ENCODE measurements at places on chromosomes 11 and 22.

DNA sequence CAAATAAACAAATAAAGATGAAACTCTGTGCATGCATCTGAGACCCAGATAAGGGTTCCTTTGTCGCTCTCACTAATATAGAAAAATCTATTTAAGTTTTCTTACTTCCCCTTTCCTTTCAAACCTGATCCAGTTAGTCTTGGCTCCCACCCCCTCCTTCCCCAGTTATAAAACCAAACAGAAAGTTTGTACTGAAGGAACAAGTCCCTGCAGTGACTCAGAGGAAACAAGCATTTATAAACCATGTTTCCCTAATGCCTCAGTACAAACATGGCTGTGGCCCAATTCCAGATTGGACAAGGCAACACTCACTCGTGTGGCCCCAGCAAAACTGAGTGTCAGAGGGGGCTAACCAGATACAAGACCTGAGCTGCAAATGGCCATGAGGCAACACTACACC lies 65.5 kb upstream of the ARHGAP20 start:
- DNase-seq: no peak

DNA sequence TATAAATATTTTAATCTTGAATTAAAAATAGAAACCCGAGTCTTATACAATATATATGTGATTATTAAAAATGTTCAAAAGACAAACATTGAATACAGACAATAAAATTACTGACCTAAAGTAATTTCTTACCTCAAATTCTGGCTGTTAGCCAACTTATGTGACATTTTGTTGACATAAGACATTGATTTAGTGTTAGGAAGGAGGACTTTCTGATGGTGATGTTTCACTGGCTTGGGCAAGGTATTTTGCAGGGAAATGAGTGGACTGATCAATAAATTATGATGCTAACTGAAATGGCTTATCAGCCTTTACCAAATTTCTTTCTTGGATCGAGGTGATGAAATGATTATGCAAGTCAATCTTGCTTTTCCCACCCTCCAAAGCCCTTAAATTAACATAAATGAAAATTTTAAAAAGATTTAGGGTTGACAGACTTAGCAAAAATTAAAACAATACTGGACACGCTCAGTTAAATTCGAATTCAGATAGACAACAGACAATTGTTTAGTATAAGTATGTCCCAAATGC lies 33.2 kb upstream of the FZD4 start:
- no peak for DNase-seq

DNA sequence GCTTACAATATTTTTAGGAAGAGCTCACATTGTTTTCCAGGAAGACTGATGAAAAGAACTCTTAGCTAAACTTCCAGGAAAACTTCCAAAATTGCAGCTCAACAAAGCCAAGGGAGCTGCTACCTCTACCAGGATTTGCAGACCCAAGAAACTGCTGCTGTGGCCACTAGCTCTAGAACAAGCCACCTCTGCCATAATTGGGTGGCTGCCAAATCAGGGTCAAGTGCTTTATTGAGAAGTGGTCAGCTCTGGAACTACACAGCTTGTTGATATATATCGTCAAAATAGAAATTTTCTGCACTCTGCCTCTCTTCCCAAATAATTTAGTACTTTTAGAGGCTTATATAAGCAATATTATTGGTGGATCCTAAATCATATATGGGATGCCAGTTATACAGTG lies 371.8 kb upstream of the CHORDC1 start:
- no peak for DNase-seq

- DNase-seq: no peak
Observed at GRCh38 chr11:120978701-120979100, 45.2 kb upstream of the TBCEL start.

- DNase-seq: no peak
Observed at GRCh38 chr11:77752516-77752915, 68.0 kb downstream of the RSF1 start.

DNA sequence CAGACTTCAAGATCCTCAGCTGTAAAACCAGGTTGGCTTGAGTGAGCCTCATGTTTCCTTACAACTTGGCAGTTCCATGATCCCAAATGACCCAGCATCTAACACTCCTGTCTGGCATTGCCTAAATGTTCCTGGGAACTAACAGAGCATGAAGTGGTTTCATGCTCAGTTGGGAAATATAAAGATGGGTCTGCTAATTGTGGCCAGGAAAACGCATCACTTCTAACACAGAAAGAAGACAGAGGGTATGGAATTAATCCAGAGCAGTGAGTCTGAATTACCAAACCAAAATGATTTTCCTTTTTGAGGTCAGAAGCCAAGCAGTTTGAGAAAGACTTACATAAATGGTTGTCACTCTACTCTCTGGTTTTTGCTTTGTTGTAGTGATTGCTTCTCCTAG lies 60.5 kb upstream of the MMP13 start:
- no peak for DNase-seq

GRCh38 chr11:73866095-73866579 lies 10.5 kb downstream of the COA4 start:
- no peak for DNase-seq

GRCh38 chr11:121422675-121423074 lies 29.4 kb upstream of the SORL1 start:
- no peak for DNase-seq

DNA sequence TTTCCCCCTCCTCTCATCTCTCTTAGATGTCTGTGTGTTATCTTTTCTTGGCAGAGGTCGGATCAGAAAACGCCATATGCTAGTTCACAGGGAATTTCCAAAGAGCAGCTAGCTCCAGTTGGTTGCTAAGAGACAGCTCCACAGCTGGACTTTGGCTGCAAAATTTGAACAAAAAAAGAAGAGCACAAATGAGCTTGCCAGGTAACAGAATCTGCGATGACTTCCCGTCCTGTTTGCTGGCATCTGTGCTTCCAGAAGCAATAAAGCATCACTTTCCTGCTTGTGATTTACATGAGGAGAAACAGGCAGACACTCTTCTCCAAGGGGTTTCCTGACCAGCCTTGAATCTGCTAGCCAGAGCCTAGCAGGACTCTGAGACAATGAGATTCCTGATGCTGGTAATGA lies 596.0 kb upstream of the B3GAT1 start:
- DNase-seq: no peak

DNA sequence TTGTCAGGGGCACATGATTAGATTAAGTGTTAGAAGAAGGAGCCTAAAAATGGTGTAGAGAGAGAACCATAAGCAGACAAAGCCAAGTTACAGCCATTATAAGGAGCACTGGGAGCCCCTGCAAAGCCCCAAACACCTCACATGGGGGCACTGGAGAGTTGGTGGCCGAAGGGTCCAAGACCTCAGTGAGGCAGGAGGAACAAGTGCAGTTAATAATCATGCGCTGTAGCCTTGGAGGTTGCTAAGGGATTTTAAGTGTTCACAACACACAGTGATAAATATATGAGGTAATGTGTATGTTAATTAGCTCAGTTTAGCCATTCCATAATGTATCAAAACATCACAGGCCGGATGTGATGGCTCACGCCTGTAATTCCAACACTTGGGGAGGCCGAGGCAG lies 54.4 kb upstream of the JAM3 start:
- DNase-seq: no peak

- DNase-seq: no peak
Observed at GRCh38 chr11:122756417-122756816, 81.9 kb upstream of the CRTAM start.

DNA sequence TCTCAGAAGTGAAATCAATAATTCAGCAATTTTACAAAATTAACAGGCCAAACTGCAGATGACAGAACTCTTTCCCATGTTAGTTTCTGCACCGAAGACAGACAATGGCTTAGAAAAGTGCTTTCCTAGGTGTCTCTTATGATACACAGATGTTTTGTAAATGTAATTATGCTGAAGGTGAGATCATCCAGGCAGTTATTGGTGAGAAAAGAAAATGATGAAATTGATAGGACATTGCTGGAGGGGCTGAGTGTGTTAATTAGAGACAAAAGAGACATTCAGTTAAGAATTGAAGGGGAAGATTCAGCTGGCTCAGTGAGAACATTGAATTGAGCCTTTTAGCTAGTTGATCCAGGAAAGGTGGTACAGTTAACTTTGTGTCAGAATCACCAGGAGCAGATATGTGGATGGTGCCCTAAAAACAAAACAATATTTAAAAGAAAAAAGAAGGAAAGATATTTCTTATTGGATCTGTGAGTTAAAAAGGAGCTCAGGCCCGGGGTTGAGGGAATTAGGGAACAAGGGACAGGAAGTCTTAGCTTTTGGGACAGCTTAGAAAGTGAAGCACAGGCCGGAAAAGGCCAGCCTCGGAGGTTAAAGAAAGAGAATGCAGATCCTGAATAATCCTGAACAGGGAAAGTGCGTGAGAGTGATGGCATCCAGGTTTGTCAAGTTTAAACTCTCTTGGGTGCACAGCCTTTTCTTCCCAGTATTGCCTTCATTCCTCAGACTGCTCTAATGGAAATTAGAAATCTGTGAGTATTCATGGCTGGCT lies 16.9 kb downstream of the ARHGAP42 start:
- DNase-seq: no peak

DNA sequence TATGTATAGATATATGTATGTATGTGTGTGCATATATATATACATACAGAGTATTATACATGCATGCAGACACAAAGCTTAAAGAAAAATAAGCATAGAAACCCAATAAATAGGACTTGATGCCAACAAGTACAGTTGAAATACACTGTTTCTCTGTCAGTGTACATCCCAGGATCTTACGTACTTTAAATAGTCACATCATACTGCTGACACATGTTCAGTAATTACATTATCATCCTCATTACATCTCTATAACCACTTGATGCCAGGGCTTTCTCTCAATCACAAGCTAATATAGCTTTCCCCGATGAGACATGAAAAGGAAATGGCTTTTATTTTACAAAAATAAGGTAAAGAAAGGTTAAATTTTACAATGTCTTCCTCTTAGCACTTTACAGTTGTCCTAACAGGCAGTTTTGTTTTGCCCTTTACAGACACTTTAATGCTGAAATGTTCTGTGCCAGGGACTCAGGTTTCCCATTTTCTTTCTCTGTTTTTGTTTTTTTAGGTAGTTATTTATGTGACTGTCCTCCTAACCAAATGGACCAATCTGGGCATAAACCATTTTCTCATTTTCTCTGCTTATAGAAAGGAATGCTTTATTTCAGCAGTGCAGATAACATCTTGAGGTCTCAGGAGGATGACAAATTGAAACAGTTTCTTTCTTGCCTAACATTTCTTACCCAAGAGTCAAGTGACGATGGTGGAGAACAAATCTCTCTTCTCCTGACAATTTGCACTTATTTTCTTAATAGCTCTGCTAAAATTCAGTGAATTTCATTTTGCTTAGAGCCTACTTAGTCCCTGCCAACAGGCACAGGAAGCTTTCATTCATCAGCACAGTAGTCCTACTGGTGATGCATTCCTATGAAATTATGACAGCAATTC lies 350.2 kb downstream of the TTC28 start:
- no peak for DNase-seq

DNA sequence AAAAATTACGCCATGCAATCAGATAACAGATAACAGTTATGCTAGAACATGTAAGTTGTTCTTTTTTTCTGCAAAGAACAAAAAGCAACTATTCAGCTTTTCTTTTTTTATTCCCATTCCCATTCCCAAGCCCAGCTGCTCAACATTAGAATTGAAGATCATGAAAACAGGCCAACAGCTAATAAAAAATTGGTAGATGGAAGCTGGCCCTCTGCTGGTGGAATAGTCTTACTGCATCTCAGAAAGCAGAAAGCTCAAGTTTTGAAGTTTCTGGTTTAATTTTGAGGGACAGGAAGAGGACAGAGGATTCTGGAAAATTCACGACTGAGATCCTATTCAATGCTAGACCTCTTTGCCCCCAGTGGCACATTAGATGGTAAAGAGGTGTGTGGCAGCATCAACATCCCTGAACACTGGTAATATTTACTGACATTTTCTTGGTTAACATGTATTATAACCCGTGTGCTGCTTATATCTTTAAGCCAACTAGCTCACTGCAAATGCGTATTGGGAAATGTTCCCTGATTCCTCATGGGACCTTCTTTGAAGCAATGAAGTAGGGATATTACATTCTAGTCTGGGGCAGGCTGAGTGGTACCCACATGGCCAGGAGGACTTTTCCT lies 591.2 kb downstream of the OPCML start:
- no peak for DNase-seq

DNA sequence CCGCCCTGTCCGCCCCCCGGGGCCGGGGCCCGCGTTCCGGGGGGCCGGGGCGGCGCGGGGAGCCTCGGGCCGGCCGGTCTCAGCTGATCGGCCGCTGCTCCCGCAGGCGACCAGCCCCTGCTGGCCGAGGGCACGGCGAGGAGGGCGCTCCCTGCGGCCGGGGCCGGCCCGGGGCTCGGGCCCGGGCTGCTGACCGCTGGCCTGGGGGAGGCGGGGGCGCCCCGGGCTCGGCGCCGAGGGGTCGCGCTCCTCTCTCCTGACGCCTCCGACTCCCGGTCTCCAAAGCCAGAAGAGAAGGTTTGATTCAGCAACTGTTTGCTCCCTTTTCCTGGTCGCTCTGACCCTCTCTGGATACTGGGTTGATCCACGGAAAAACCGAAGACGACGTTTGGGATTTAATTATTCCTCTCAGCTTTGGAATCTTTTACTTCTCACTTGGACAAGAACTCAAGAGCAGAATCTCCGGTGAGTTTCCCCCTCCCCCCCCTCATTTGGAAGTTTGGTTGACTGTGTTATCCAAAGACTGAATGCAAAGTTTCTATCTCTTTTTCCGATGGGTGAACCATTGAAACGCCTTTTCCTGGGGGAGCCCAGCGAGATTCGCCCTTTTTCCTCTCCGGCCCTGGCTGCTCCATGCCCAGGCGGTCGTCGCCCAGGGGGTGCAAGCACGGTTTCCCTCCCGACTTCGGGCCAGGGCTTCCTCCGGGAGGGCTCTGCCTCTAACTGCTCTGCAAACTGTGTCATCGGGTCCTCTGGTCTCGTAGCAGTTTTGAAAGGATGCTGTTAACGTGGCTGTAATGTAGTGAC lies 725 bp downstream of the KDM2A start:
- peak; percentile 60 for DNase-seq

- DNase-seq: no peak
Observed at GRCh38 chr22:50004918-50005317, 7.6 kb downstream of the IL17REL start.

DNA sequence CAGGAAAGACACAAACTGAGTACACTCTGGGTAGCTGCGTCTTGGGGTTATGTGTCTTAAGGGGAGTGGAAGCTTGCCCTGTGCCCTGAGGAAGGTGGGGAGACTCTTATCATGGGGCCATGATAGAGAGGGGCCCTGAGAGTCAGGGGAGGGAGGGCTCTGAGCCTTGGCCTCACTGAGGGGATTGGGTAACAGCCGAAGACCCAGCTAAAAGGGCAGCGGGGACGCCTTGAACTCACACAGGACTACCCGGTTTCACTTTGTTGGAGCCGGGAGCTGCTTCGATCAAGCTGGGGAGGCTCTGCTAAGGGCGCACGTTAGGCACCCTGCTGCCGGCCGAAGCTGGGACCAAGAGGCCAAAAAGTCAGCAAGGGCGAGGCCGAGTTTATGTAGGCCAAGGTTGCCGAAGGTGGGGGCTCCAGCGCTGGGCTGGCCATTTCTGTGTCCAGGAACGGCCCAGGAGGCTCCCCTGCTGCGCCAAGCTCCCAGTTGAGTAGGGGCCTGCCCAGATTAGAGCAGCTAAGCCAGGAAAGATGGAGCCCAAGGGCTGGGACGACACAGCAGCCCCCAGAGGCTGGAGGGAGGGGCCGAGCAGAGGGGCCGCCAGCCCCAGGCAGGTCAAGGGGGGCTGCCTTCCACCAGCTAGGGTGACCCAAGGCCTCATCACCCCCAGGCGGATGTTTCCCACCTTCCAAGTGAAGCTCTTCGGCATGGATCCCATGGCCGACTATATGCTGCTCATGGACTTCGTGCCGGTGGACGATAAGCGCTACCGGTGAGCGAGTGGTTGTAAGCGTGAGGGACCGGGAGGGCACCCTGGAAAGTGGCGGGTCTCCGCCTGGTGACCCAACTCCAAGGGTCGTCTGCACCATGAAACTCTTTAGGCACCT lies 2.2 kb downstream of the TBX1 start:
- no peak for DNase-seq
